GM23248 (cell line): ENCODE measurements at places on chromosomes 11 and 22. TPM values are rescaled to one million over a fixed set of nuclear protein-coding genes. Genes with fewer than 3 reads are reported as not detected.

- no peak for DNase-seq
These were observed 58.9 kb downstream of the SHANK2 start for GRCh38 chr11:71193431-71193830.

GRCh38 chr22:44505796-44506354 is 7.8 kb upstream of the RTL6 start:
- peak; percentile 24 for DNase-seq

The APOA1 gene
- total RNA-seq = not detected in 2 replicates

The MAP6 gene
- 5.2 and 9.9 TPM in 2 replicates for total RNA-seq

The FOLR2 gene
- not detected in 2 replicates for total RNA-seq

GRCh38 chr11:93123351-93123898 is 74.4 kb downstream of the SLC36A4 start:
- DNase-seq = peak; percentile 7

- no peak for DNase-seq
These were observed 7.9 kb upstream of the APLNR start for GRCh38 chr11:57244911-57245310.

DNA sequence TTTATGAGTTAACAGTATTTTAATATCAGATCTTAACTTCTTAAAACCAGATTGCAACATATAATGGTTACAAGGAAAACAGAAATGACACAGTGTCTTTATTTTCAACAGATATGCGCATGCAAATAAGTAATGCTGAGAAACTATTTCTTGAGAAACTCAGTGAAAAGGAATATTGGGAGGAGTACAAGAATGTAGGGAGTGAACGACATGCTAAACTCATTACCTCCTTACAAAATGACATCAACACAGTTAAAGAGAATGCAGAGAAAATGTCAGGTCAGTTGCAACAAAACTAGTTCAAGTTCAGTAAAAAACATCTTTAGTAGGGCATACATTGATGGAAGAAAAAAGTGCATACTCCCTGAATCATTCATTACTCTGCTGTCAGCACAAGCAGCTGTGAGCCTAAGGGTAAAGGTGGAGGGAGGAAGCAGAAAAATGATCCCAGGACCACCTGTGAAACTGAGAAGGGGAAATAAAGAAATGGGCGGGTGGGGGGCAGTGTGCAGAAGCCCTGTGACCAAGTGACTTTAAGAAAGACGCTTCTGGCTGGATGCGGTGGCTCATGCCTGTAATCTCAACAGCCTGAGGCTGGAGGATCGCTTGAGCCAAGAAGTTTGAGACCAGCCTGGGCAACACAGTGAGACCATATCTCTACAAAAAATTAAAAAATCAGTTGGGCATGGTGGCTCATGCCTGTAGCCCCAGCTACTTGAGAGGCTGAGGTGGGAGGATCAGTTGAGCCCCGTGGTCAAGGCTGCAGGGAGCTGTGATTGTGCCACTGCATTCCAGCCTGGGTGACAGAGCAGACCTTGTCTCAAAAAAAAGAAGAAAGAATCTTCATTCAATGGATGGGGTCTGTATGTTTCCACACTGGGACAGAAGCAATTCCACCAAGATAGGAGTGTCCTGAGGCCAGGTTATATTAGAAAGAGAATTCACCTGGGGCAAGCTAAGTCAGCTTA is 31.2 kb downstream of the CCDC83 start:
- DNase-seq = peak; percentile 89

The KCNK7 gene
- total RNA-seq = not detected in 2 replicates

DNA sequence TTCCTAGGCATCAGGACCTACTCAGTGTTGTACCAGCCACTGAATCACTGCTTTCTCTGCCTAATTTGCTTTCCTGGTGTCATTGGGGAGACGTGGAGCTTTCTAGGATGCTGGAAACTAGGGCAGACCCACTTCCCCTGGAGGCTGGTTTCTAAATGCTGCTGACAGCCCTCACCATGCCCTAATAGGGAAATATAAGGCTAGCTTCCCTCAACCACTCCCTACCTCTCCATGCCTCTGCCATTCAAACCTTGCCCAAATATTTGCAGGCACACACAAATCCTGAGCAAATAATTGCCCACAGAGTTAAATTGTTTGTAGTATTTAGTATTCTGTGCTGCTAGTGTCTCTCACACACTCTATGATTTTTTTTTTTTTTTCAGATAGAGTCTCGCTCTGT is 310.2 kb downstream of the DDX10 start:
- DNase-seq = no peak

The MRGPRE gene
- total RNA-seq = not detected in 2 replicates
